SK-N-DZ (cell line): ENCODE measurements at places on chromosomes 7 and 10.

- DNase-seq, result no peak
Measured at GRCh38 chr10:121914661-121915060, 13.2 kb downstream of the ATE1 start.

DNA sequence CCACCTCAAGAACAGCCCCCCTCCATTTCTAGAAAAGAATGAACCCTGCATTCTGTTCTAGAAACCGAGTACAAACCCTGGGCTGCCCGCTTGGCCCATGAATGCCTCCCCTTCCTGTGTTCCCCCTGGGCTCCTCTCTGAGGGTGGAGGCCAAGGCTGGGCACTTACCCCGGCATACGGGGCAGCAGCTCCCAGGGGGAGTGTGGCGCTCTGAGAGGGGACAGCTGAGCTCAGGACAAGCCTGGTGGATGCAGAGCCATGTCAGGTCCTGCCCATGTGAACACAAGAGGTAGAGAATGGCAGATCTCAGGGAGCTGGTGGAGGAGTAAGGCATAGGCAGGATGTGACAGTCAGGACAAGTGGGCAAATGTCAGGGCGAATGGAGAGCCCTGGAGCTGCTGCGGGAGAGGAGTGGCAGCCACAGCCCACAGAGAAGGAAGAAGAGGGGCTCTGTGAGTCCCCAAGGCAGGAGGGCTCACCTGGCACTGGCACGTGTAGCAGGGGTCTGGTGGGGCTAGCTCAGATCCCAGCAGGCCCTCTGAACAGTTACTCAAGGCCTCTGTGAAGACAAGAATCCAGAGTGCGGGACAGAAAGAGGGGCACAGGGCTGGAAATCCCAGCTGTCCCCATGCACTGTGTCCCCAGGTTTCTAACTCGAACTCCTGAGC lies 18.9 kb downstream of the ATP6V1F start:
- DNase-seq, result no peak

DNA sequence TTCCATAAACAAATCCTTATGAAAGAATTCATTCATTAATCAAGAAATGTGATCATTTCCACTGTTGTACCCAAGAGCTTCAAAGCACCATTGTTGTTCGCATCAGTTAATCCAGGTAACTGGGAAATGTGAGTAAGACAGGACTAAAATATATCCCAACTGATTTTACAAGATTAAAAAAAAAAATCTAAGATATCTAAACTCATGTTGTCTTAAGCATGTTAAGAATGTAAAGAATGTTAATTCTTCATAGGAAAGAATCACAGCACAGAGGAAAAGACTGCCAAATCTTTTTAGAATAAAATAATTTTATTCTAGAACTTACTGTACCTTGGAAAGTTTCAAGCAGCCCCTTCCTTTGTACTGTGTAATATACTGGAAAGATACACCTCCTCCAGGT lies 16.4 kb downstream of the FZD1 start:
- DNase-seq, result no peak

DNA sequence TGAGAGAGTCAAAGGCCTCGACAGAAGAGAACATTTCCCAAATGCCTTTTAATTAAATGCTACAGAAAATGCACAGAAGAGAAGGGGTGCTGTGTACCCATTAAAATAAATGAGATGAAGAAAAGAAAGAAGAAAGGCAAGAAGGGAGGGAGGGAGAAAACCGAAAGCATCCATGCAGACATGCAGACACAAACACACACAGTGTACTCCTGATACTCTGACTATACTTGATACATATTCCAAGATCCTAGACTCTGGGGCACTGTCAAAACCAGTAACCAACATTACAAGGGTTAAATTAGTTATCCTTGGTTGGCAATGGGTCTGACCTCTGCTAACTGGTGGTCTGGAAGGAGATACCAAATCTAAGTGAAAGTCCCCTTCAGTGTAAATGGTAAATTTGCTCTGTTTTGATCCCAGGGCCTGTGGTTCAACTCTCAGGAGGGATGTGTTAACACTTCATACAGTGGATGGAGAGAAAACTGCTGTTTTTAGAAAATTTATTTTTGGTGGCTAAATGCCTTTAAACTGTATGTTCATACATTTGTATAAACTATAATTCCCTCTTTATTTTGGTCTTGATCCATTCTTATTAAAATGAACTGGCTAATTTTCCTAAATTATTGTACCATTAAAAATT lies 241.3 kb downstream of the GLI3 start:
- no peak for DNase-seq
